ENCODE measurements at places on chromosomes 6 and 20.

DNA sequence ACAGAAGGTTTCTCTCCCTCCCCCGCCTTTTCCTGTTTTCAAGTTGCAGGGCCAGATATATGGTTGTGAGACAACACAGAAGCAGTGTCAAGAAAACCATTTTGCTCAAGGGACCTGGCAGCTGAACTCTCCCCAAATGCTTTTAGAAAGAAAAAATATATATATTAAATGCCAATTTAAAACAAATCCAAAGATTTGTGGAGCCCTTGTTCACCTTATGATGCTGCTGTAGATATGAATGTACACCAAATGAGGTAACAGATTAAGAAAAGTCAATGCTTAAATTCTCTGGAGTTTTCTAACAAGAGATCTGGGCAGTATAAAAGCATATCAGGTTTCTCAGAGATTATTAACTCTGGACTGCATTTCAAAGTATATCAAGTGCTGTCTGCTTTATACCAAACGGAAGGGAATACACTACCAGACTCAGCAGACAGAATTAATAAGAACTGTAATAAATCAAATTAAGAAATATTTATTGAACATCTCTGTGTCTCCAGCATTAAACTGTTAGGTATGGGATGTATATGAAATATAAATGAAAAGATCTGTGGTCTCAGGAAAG, 357.5 kb downstream of the HDGFL1 start:
- no peak for DNase-seq

DNA sequence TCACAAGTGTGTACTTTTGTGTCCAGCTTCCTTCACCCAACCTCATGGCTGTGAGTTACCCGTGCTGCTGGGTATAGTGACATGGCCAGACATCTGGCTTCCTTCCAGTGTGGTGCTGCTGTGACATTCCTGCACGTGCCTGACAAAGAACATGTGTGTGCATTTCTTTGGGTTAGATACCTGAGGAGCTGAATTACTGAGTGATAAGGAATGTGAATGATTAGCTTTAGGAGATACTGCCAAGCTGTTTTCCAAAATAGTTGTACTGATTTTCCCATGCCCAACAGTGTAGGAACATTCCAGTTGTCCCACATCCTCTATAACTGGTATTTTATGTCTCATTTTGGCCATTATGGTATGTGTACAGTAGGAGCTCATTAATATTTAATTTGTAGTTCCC, 132.5 kb downstream of the PREX1 start:
- no peak for DNase-seq

- DNase-seq, result no peak
These were observed 41.8 kb upstream of the FUT9 start for GRCh38 chr6:95973976-95974375.

DNA sequence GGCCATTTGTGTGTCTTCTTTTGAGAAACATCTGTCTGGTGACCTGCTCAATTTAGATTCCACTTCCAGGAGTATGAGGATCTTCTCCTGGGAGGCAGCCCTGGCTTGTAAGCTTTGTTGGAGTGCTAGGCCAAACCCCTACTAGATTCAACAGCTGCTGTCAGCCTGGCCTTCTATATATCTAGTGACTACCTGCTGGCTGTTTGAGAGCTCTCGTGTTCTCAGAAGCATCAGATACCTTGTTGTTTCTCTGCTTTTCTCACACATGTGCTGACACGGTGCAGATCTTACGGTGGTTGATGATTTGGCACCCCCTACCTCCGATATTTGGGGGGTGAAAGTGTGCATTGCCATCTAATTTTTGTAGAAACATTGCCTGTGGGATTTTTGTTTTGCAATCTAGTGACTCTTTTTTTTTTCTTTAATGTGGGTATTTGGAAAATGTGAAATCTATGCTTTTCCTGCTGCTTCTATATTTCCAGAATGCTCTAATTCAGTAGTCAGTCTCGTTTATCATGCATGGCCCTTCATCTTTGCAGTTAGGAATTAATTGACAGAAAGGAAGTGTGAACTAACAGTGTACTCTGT, 4.7 kb downstream of the CCN2 start:
- DNase-seq, result no peak

DNA sequence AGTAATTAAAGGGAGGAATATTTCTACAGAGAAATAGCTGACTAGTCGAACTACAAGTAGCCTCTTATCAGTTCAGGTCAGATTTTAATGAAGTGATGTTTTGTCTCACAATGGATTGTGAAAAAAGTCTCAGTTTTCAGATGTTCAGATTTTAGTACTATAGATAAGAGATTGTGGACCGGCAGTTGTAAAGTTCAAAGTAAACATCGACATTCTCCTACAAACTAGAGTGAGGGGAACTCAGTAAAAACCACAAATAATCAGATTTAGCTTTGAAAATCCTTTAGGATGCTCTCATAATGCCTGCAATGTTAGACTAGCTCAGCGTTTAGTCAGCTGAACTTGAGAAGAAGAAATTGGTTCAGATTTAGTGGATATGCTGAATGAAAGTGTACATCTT, 39.9 kb downstream of the RCAN2 start:
- no peak for DNase-seq

DNA sequence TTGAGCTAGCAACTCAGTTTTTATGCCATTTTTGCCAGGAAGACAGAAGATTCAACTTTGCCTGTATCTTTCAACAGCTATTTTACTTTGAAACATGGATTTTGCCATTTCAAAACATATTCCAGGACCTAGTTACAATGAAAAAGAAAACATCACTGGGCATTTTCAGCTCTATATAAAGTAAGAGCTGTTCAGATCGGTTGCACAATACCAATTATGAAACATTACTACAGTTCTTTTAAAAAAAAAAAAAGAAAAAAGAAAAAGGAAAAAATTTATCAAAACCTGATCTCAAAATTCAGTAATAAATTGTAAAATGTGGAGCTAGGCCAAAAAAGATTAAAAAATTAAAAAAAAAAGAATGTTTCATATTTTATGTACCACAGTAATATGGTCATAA, 15.6 kb downstream of the BCLAF1 start:
- DNase-seq, result no peak

GRCh38 chr20:1315804-1316203, 13.1 kb downstream of the SDCBP2 start:
- DNase-seq, result no peak

GRCh38 chr6:108167449-108168089, 1.7 kb downstream of the NR2E1 start:
- no peak for DNase-seq

DNA sequence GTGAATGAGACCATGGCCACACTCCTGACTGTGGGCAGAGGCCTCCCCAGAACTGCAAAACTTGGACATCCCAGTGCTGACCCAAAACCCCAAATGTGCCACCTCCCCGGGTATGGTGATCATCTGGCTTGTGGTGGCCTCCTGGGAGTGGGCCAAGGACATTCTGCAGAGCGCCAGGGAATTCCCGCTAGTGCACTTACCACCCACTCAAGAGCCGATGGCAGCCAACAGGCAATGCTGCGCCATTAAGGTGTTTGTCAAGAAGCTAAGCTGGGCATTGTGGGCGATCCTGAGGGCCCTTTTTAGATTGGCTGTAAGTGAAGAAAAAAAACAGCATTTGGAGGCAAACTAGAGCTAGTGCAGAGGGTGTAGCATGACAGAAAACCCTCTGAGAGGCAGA, 9.4 kb downstream of the MMP24 start:
- DNase-seq, result no peak

GRCh38 chr6:113068570-113068969, 721.4 kb downstream of the RFPL4B start:
- no peak for DNase-seq

- no peak for DNase-seq
These were observed 66.8 kb upstream of the EDN1 start for GRCh38 chr6:12223383-12223782.
